ENCODE measurements at places on chromosomes 5 and 9.

DNA sequence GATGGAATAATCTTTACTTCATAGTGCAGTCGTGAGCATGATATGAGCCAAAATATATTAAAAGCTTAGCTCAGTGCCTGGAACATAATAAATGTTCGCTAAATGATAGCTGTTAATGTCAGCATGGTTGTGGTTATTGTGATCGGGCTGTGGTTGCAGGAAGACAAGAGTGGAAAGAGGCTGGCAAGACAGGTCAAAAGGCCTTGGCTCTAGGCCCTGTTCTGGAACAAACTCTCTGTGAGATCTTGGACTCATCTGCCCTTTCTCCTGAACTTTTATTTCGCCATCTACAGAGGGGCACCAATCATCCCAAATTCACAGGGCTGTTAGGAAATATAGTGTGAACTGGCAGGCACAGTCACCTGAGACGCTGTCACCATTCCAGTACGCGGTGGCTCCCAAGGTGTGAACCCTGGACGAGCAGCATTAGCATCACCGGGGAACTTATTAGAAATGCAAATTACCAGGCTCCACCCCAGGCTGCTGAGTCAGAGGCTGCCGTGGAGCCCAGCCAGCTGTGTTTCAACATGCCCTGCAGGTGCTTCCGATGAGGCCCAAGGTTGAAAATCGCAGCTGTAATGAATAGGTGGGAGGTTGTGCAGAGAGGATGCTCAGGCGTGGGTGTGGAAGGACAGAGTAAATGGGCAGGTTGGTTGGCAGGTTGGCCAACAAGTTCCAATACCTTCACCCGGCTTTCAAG is 50.2 kb upstream of the SAP30L start:
- DNase-seq: no peak

GRCh38 chr5:91787718-91788117 is 404.6 kb upstream of the ARRDC3 start:
- DNase-seq: no peak

GRCh38 chr5:156641686-156642085 is 208.4 kb upstream of the PPP1R2B start:
- DNase-seq: no peak

DNA sequence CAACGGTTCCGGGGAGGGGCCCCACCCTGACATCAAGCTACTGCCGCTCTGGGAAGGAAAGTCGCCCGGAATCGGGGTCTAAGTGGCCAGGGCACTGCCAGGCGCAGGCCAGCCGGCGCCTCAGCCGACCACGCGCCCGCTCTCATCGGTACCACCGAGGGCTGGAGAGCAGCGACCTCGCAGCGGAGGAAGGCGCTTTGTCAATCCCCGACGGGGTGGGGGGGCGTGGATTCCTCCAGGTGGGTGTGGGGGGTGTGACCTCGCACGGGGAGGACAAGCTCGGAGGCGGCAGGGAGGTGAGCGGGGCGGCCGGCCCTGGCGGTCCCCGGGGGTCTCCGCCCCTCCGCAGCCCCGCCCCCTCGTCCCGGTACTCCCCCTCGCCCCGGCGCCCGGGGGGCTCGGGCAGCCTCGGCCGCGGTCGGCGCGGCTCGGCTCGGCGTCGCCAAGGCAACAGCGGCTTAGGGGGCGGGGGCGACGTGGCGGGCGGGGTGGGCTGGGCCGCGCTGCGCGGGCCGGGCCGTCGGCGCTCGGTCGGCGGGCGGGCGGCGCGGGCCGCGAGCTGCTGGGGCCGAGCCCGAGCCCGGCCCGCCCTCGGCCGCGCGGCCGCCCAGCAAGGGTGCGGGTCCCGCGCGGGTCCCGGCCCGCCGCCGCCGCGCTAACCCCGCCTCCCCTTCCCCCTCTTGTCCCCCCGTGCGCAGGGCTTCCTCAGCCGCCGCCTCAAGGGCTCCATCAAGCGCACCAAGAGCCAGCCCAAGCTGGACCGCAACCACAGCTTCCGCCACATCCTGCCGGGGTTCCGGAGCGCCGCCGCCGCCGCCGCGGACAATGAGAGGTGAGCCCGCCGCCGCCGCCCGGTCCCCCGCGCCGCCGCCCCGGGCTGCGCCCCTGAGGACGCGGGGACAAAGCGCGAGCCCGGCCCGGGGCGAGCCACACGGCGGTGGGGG is 47.5 kb downstream of the DAB2IP start:
- peak; percentile 16 for DNase-seq

- DNase-seq: no peak
Observed at GRCh38 chr9:16252616-16253015, 617.9 kb downstream of the BNC2 start.

- no peak for DNase-seq
Observed at GRCh38 chr5:36734422-36734821, 128.0 kb downstream of the SLC1A3 start.

DNA sequence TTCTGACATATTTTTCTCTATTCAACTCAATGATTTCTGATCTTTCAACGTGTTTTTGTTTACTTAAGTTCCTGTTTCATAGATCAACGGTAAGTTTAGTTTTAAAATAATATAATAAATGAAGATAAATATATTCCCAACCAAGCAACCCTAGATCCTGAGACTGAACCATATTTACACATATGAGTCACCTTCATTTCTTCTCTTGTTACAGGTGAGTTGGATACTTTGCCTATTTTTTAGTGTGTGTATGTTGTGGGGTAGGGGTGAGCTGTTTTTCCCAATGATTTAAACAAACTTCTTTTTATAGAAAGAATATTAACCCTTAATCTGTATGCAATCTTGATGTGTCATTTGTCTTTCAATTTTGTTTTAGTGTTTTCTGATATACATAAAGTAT is 186.9 kb downstream of the MCTP1 start:
- DNase-seq: no peak

GRCh38 chr5:144438237-144438636 is 267.6 kb downstream of the KCTD16 start:
- DNase-seq: no peak

DNA sequence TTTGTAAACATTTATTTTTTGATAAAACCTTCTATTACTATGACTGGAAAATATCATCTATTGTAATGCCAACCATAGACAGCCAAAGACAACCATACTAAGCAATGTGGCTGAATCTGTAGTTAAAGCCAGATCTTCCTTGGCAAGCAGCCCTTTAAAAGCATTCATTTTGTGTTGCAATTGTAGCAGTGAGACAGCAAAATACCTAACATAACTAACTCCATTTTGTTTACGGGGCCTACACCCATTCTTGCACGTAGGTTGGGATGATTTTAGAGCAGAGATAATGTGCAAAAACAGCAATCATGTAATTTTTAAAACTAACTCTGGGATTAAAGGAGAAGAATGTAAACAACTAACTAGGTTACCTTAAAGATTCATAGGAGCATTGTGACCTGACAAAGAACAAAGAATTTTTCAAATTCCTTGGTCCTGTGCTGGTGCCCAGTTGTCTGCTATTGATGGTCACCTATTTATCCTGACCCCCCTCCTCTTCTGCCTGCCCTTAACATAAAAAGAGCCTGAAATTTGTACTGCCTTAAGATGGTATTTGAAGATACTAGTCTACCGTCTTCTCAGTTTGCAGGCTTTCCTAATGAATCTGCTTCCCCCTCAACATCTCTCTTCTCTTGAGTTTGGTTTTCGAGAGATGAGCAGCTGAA is 10.6 kb downstream of the IFNA1 start:
- no peak for DNase-seq

DNA sequence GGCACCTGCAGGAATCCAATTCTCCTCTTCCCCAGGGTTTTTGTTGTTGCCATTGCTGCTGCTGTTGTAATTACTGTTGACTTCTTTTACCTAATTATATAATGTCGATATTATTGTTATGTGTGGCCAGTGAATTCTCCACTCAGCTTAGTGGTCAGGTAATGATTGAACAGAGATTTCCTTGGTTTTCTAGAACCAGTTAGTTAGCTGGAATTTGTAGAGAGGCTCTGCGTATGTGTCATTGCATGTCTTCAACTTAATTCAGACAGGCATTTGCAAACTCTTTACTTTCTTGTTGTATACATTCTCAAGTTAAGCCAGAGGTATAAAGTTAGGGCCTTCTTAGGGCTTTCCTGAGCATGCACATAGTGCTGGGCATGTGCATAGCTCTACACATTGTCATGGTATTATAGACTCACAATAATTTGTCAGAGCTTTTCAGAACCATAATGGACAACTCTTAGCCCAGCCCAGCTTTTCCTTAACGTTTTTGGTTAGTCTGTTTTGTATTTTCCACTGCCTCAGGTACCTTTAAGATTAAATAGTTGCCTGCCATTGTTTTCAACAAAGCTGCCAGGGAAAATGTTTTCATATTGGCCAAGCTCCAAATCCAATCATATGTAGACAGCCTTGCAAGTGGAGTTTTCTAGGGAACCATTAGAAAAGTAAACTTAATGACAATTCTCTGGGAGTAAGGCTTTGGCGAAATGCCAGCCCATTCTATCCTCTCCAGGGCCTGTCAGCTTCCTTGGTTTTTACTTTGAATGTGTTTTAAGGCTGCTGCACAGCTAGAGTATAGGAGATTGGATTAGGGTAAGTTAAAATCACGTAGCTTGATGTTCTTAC is 68.1 kb downstream of the UBE2R2 start:
- no peak for DNase-seq

DNA sequence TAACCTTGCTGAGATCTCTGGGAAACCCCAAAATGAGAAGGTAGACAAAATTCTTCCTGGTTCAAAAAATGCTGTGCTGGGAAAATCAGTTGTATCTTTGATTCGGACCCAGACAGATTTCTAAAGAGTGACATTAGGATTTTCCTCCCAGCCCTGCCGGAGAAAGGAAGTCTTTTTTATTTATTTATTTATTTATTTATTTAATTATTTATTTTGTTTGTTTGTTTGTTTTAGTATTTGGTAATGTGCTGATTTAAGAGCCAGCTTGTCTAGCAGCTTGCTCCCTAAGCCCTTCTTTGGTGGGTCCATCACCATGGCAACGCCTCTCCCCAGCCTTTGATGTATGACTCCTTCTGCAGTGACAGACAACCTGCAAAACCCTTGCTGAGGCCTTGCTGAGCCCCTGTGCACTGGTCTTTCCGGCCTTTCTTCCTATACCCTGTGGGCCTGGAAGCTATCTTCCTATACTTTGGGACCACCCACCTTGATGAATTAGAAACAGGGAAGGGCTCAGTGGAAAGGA is 60.6 kb upstream of the AFAP1L1 start:
- no peak for DNase-seq

GRCh38 chr5:961711-962240 is 46.8 kb upstream of the NKD2 start:
- DNase-seq: no peak

DNA sequence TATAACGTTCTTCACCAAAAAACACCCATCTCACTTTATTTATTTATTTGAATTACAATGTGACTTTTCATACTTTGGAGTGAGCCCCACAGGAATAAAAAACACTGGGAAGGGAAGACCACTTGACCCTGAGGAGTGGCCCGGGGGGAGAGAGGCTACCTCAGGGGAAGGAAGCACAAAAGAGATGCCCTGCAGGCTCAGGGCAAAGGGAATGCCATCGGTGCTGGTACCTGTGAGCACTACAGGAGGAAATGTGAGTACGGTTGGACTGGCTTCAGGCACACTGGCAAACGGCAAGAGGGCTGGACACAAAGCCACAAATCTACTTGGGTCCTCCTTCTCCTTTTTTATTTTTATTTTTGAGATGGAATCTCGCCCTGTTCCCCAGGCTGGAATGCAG is 363.9 kb upstream of the KLF4 start:
- no peak for DNase-seq

DNA sequence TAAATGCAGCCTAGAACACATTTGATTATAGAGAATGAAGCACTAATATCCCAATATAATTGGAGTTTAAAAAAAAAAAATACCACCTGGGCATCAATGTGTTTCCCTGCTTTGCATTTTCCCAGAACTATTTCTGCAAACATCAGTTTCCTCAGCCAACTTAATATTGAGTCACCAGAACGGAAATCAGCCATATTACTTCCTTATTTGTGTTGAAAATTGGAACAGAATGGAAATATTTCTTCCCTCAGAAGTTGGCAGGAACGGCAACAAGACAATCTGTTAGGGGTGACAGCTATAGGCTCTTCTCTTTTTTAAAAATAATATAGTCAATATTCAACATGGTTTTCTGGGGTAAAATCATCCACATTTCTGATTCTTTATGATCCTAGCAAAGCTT is 4.0 kb downstream of the MFAP3 start:
- DNase-seq: no peak

DNA sequence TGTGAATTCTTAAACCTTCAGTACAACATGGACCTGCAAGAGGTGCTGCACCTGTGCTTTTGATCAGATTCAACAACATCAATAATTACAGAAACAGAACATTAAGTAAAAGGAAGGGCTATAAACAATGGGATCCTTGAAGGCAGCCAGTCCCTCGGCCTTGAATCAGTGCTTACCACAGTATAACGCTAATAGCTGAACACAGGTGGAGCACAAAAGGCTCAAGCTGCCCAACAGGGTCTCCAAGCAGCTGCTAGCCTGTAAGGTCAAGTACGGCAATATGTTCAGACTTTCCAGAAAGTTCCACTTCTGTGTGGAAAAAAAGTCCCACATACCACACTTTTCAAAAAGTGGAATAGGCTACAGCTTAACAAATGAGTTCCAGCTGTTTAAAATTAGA is 61.9 kb upstream of the ITGA1 start:
- no peak for DNase-seq
